ENCODE measurements at places on chromosomes 6 and 20.

GRCh38 chr20:18856873-18857272 is 43.3 kb downstream of the SCP2D1 start:
- no peak for DNase-seq

DNA sequence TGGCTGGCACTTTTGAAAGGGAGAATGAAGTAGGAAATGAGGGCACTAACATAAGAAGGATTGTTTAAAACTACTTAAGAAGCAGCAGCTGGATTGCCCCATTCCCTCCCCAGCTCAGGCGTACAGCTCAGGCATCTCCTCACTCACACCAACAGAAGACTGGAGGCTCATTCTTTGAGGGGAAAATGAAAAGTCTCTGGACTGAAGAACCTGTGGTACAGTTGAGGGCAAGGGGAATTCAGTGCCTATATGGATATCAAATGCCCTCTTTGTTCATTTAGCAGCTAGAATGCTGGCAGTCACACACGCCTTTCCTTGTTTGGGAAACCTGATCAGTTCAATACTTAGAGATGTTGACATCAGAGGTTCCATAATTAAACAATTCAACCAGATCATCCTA is 502.1 kb upstream of the SOX4 start:
- no peak for DNase-seq

- DNase-seq: no peak
These were observed 51.0 kb downstream of the ABHD12 start for GRCh38 chr20:25339608-25340007.

DNA sequence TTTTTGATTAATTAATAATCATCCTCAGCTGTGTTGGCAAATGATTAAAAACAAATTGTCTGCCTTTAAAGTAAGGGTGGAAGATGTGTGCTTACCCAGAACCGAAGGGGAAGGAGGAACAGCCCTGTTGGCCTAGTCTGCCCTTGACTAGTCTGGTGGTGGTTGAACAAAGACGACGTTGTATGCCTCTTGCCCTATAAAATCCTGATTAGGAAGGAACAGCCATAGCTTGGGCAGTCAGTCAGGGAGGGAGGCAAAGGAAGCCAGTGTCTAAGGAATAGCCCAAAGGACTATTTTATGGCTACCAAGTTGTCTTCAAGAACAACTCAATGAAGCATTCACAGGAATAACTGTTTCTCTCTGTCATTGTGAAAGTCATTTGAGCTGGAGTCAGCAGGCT is 70.7 kb downstream of the PRDM1 start:
- DNase-seq: no peak

- no peak for DNase-seq
These were observed 192.3 kb upstream of the THBS2 start for GRCh38 chr6:169445661-169446581.

GRCh38 chr6:100662264-100662663 is 197.5 kb upstream of the SIM1 start:
- DNase-seq: no peak

All from non-pigmented ciliary epithelial cell (primary cell).